ENCODE measurements at places on chromosomes 4 and X.

GRCh38 chr4:10530137-10530786, 73.0 kb upstream of the ZNF518B start:
- no peak for DNase-seq

GRCh38 chr4:70945452-70946055, 43.4 kb downstream of the MOB1B start:
- no peak for DNase-seq

GRCh38 chr4:127844601-127845116, 36.0 kb upstream of the PLK4 start:
- no peak for DNase-seq

GRCh38 chrX:15505101-15505500, 4.5 kb downstream of the BMX start:
- DNase-seq, result no peak

GRCh38 chr4:177706916-177707315, 264.7 kb upstream of the AGA start:
- no peak for DNase-seq

DNA sequence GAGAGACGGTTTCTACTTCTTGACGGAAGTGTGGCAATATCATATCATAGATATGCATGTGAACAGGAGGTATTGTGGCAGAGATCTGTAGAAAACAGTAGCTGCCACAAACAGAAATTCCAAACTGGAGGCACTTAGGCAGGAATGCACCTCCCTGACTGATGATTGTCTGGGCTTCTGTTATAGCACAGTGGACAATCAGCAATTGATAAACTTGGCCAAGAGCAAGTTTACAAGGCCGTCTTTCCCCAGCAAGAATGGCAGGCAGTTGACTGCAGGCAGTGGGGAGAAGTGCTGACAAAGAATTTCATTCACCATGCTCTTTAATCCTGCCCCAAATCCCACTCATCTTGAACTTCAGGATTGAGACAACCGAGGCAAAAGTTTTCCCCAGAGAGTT, 114.4 kb upstream of the STOX2 start:
- DNase-seq, result no peak

GRCh38 chr4:71095545-71095944, 102.1 kb downstream of the DCK start:
- DNase-seq, result no peak

DNA sequence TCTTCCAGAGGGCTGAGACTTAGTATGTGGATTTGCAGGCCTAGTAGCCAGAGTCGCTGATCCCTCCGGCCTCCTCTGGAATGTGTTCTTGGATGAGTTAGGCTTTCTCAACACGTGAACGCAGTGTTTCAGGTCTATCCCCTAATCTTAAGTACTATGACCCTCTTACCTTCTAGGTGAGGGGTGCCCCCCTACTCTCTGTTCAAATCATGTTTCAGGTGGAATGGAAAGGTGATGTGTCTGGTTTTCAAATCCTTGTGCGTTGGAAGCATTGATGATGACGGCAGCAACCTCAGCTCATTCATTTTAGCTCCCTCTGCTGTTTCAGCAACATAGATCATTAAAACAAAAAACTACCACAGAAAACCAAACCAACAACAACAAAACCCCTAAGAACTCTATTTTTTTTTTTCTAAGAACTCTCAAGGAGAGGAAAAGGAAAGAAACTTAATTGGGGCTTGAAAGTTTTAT, 56.4 kb downstream of the RWDD4 start:
- no peak for DNase-seq

- no peak for DNase-seq
Observed at GRCh38 chr4:92657695-92658094, 353.9 kb downstream of the GRID2 start.

DNA sequence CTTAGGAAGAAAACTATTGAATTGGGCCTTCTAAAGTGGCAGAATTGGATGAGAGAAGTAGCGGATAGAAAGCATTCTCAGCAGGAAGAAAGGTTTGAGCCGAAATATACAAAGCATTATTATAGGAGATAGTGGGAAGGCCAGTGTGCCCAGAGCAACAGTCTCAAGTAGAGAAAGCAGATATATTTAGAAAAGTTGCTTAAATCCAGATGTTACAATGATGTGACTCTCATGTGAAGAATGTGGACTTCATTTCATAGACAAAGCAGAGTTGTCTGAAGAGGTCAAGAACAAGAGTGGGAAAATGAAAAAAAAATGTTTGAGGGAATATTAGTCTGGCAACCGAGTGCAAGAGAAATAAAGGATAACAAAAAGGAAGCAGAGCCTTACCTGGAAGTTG, 66.9 kb downstream of the SYNPO2 start:
- no peak for DNase-seq

GRCh38 chrX:13270360-13270759, 49.5 kb downstream of the ATXN3L start:
- DNase-seq, result no peak

DNA sequence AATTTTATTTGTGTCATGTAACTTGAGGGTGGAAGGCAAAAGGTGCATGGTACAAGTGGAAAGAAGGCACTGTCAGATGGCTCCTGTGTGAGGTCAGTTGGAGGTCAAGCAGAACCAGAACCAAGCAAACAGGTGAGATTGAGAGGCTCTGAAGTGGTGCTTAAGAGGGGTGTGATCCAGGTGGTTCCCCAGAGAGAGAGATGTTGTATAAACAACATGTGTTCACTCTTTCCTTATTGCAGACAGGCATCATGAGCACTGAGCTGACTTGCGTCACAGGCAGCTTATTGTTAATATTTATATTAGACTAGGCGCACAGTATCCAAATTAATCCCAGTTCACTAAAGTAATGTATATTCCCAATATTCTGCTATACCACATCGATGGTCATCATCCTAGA, 56.8 kb downstream of the CXCL13 start:
- DNase-seq, result no peak

DNA sequence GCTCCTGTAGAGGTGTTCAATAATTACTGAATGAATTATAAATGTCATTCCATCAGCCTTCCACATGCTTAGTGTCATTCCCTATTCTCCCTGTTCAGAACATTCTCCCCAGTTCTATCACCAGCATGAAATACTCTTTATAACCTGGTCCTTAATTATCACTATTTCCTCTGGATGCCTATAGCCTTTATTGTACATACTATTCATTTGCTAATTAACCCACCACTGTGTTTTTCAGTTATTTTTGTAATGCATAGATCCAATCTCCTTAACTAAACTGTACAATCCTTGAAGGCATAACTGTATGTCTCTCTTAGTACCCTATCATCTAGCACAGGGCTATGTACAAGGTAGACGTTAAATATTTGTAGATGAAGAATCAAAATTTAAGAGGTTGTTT, 1.2 kb downstream of the ABCB7 start:
- DNase-seq, result no peak

GRCh38 chr4:87044511-87045233, 109.9 kb downstream of the AFF1 start:
- DNase-seq, result no peak

GRCh38 chr4:26238778-26239679, 81.8 kb upstream of the RBPJ start:
- peak; percentile 61 for DNase-seq

DNA sequence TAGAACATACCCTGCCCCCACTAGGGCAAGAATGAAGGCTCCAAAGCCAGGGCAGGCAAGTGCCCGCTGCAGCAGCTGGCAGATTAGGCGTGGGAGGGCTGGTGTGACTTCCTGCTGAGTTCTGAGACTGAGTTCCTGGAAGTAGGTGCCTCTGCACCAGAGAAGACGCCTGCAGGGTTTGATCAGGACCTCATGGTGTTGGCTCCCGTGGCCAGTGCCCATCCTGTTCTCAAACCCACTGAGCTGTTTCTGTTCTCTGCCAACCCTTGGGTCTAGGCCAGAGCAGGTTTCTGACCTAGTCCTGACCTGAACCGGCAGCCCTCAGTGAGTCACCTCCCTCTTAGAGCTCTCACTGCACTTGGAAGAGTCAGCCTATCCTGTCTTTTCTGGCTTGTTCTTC, 220.7 kb downstream of the HS6ST2 start:
- no peak for DNase-seq

- DNase-seq, result no peak
Observed at GRCh38 chr4:121321466-121321865, 59.4 kb downstream of the QRFPR start.

- DNase-seq, result no peak
Observed at GRCh38 chr4:68388347-68388865, 38.5 kb upstream of the YTHDC1 start.

- no peak for DNase-seq
Observed at GRCh38 chr4:112422644-112423043, 93.3 kb downstream of the NEUROG2 start.

- no peak for DNase-seq
Observed at GRCh38 chr4:8297141-8297601, 27.6 kb downstream of the HTRA3 start.

GRCh38 chrX:130836447-130836846, 66.6 kb downstream of the ENOX2 start:
- DNase-seq, result no peak

GRCh38 chrX:94058728-94059382, 384.8 kb downstream of the FAM133A start:
- no peak for DNase-seq

DNA sequence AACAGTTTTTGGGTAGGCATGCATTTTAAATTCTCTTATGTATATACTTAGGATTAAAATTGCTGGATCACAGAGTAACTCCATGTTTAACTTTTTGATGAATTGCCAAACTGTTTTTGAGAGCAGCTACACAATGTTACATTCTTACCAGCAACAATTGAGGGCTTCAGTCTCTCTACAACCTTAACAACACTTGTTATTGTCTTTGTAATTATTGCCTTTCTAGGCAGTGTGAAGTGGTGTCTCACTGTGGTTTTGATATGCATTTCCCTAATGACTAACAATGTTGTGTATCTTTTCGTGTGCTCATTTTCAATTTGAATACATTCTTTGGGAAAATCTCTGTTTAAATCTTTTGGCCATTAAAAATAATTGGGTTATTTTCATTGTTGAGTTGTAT, 17.3 kb upstream of the F11 start:
- DNase-seq, result no peak

DNA sequence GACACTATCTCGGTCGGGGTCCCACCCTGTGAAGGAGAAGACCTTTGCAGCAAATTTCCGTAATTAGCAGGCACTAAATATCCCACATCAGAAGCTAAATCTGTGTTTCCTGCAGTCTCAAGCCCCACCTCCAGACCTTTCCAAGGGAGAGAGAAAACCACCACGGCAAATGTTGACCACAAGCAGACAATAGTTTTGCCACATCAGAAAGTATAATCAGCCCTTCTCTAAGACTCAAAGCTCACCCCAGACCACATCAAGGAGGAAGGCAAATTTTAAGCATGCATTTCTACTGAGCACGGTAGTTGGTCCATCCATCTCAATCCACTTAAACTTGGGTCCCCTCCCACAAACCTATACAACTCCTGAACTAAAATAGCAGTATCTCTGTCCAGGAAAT, 398.5 kb downstream of the GPM6A start:
- DNase-seq, result no peak

GRCh38 chr4:98687876-98688275, 29.5 kb upstream of the TSPAN5 start:
- DNase-seq, result no peak

GRCh38 chr4:54107951-54108748, 8.2 kb downstream of the GSX2 start:
- no peak for DNase-seq

GRCh38 chrX:69070949-69071650, 94.2 kb downstream of the PJA1 start:
- DNase-seq, result no peak
